ENCODE measurements at places on chromosomes 2 and 18.

- DNase-seq = no peak
These were observed 35.7 kb downstream of the C18orf63 start for GRCh38 chr18:74351354-74351753.

- no peak for DNase-seq
These were observed 563.9 kb downstream of the DCC start for GRCh38 chr18:52903857-52904256.

GRCh38 chr2:167960089-167960747 is 287.2 kb downstream of the STK39 start:
- no peak for DNase-seq

DNA sequence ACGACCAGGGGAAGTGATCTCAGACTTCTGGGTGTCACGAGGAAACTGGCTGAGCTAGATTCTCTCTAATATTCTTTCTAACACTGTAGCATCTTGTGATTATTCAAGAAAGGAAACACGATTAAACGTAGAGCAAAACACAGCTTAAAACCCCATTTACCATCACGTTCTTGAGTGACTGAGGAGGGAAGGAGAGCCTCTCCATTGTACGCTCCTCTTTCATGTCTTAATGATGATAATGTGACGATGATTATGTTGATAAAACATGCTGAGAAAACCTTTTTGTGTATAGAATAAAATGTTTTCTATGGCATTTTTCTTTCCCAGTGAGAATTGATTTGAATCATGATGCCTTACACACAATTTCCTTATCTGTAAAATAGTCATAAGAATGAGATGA is 705.6 kb upstream of the ID2 start:
- no peak for DNase-seq

- no peak for DNase-seq
These were observed 81.5 kb downstream of the PRPF40A start for GRCh38 chr2:152635635-152636298.

DNA sequence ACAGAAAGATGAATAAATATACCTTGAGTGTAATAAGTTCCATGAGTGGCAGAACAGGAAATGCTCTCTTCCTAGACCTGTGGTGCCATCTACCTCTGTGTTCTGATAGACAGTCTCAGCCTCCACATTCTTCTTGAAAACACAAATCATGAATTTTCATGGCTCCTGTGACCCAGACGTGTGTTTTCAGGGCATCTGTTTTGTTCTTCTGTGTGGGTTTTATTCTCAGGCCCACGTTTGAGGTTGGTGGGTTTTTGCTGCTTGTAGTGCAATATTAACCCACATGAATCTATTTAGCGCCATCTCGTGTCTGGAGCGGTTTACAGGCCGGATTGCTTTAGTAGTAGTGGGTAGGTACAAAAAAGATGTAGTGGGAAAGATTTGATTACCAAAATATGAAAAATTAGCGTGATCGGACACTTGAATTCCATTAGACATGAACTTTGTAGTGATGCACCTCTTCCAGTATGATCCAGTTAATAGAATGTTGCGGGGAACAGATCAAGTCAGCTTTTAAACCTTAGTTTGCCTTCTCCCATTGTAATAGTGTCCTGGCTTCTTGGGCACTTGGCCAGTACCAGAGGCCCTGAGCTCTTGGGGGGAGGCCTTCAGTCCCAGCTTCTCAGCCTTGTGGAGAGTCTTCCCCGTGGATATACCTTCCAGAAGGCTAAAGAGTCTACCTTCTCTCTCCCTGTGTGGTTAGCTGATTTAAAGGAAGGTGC is 256.5 kb downstream of the TPGS2 start:
- no peak for DNase-seq

DNA sequence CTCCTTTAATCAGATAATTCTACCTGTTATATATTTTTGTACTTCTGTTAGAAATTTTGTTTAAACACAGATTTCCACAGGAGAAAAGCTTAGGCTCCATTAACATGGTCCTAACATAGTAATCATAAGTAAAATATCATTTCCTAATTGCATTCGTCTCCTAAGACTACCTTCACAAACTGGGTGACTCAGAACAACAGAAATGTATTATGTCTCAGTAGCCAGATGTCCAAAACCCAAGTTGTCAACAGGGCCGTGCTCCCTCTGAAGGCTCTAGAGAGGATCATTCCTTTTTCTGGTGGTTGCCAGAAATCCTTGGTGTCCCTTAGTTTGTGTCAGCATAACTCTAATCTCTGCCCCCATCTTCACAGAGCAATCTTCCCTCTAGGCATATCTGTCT is 5.4 kb downstream of the FBXO15 start:
- no peak for DNase-seq

DNA sequence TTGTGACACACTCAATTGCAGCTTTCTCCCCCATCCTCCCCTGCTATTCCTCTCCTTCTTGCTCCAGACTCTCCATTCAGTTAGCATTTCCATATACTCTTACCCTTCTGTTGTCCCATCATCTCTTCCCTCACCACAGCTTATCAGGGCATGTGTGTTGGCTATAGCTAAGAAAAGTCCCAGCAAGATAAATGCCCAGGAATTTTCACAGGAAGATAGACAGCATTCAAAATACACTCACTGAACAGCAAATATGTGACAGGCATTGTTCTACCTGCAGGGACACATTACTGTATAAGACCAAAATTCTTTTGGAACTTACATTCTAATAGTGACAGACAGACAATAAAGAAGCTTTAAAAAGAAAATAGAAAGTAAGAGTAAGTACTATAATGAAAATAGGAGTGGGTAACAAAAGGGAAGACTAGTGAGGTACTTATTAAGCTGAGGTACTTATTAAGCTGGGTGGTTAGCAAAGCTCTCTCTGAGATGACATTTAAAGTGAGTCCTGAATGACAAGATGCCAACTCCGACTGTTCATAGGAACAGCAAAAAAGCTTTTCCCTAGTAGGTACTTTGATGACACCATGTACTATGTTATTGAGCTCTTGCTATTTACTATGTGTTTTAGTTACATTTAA is 86.2 kb downstream of the CHN1 start:
- no peak for DNase-seq

- peak; percentile 22 for DNase-seq
These were observed 60.8 kb downstream of the MFSD6 start for GRCh38 chr2:190468814-190469569.

GRCh38 chr2:17182399-17182798 is 335.8 kb downstream of the RAD51AP2 start:
- DNase-seq = no peak

GRCh38 chr18:26003356-26003755 is 87.1 kb downstream of the SS18 start:
- DNase-seq = no peak

DNA sequence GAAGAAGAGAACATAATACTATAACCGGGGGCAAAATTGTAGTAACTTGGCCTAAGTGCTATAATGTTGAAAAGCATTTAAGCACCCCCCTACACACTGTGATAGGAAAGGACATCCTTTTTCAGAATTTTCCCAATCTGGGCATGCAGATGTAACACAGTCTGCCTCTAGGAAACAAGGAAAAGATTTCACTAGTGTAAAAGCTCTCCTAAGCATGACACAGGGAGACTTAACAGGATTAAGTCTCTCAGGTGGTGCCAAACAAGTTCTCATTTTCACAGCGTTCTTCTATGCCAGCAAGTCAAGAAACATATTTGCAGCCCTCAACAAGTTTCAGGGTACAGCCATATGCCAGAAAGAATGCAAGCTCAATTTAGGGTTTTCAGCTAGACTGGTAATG is 53.0 kb downstream of the NCKAP5 start:
- no peak for DNase-seq

- DNase-seq = no peak
These were observed 395.3 kb upstream of the NXPH2 start for GRCh38 chr2:139175510-139175909.

DNA sequence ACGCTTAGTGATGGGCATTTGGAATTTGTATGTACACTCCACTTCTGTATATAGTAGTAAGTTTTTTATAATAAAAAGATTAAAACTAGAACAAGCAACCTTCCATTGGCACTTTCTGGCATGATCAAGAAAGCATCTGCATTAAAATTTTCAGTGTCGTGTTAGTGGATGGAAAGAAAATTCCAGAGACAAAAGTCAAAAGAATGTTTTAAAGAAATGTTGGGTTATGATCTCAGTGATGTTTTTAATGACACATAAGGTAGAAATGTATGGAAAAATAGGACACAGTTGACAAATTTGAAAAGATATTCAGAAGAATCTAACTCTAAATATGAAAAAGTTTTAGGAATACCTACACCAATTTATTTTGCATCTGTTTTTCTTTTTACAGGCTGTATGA is 126.1 kb upstream of the FAM117B start:
- no peak for DNase-seq

- DNase-seq = no peak
These were observed 120.7 kb upstream of the AGAP1 start for GRCh38 chr2:235373171-235373570.

GRCh38 chr18:76573325-76574025 is 78.4 kb upstream of the ZNF516 start:
- DNase-seq = no peak

GRCh38 chr2:195711478-195711877 is 54.5 kb downstream of the SLC39A10 start:
- no peak for DNase-seq

GRCh38 chr18:11946756-11947155 is 34.6 kb upstream of the IMPA2 start:
- DNase-seq = no peak

DNA sequence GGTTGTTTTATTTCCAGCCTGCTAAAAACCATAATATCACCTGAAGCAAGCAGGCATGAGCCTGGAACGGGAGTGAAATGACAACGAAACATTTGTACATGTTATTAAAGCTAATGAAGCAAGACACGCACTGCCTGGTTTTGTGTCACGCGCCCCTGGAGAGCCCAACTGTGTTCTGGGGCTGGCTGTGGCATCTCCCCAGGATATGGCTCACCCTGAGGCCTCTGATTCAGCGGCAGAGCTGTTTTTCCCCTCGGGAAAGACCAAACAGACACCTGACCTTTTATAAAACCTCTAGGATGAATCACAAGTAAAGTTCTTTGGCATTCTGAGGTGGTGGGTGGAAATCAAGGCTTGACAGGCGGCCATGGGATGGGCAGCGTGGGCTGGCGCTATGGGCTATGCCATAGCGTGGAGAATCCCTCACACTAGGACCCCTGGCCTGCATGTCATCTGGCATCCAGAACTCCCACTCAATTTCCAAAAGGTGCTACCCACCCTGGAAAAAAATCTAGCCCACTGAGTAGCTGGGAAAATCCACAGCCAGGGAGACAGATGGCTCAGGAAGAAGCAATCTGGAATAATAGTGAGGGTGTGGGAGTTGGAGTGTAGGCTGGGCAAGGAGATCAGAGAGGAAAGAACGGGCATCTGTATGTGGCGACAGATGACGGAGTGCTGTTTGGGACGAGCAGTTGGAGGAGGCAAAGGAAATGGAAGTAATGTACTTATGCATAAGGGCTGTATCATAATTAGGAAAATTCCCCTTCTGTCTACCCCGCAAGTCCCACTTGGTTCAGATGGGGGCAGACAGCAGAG is 262.0 kb downstream of the AFF3 start:
- no peak for DNase-seq

- DNase-seq = no peak
These were observed 60.4 kb upstream of the TNP1 start for GRCh38 chr2:216920143-216920876.

GRCh38 chr2:70523996-70524965 is 29.3 kb downstream of the TGFA start:
- DNase-seq = no peak

- no peak for DNase-seq
These were observed 24.1 kb downstream of the LYPD1 start for GRCh38 chr2:132645722-132646539.

DNA sequence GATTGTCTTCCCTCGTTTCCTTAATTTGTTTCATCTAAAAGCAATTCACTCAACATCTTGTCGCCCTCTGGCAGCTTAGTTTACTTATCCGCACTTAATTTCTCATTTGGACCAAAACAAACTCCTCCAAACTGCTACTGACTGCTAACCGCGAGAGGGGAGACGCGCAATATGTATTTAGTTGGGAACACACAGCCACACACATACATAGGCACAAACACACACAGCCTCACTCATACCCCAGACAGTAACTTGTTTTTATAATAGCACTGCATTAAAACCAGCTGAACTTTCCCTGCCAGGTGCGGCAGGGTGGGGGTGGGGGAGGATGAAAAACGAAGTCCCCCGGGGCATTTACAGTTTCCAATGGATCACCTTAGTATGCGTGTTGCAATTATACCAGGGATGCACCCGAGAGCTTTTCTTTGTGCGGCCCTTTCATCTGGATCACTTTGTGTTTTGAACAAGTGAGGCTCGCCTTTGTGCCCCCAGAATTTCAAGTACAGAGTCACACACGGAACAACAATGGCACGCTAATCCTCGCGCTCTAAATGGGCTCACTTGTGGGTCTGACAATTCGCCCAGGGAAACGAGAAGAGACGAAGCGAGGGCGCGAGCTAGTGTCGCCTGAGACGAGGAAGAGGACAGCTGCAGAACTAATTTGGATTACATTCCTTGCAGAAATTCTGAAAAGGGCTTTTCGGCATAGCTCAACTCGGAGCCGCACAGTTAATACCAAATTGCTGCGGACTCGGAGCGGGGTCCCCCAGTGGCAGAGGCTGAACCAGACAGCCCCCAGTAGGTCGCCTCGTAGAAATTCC is 2.4 kb downstream of the ERBB4 start:
- DNase-seq = no peak

GRCh38 chr2:148615381-148615841 is 29.1 kb upstream of the EPC2 start:
- DNase-seq = no peak

- no peak for DNase-seq
These were observed 119.3 kb upstream of the GYPC start for GRCh38 chr2:126536605-126537200.

- no peak for DNase-seq
These were observed 42.0 kb upstream of the STK17B start for GRCh38 chr2:196213252-196213980.

DNA sequence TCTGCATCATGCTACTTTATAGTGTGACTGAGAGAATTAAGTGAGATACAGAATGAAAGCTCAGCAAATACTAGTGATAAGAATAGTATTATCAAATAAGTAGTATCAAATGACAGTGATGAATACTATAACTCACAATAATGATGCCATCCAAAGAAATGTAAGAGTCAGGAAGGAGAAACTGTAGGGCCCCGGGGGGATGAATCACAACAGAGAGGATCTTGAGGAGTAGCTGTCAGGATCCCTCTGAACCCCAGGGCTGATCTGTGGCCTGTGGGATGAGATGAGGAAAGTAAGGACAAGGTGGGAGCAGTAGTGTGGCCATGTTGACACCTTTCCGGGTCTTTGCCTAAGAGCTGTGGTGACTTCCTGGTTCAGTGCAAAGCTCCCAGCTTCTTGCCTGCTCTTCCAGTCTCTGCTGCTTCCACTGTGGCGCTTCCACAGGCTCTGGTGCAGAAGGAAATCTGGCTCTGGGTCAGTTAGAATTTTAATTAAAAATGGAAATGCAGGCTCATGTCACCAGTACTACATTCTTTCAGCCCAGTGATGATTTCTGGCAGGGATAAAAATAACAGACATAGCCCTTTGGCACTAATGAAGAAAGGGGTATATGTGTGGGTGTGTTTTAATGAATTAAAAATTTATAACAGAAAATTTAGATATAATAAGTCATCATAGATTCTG is 166.9 kb downstream of the MYO3B start:
- no peak for DNase-seq
